ENCODE measurements at places on chromosomes 6 and 20.

DNA sequence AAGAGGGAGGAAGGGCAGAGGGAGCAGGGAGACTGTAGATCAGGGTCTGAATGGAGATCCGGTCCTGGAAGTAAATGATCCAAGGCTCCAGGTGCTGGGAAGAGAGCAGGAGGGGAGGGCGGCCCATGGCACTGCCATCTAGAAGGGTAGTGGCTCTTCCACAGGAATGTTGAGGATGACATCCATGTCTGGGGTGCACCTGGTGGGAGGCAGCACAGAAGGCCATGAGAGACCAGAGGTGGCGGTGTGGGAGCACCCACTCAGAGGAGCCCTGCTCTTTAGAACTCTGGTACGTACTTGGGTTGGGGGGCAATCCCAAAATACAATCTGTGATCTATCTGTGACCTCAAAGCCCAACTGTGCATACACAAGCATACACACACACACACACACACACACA lies 13.5 kb downstream of the DEFB132 start:
- peak; percentile 46 for DNase-seq

DNA sequence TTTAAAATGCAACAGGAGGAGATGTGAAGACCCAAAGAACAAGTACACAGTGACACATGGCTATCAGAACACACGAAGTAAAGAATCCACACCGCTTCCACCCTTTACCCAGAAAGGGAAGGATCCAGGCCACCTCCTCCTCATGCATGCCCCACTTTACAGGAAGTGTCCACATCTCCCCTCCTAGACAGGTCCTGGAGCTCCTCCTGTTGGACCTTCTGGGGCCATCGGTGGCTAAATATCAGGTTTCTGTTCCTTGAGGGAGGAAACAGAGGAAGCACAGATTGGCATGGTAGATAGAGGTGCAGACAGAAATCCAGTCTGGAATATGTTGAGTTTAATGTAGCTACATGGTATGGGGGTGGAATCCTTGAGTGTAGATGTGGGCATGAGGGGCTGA lies 10.9 kb downstream of the NINL start:
- DNase-seq, result no peak

- DNase-seq, result no peak
Measured at GRCh38 chr6:46891252-46891795, 30.4 kb downstream of the ADGRF5 start.

- no peak for DNase-seq
Measured at GRCh38 chr20:62703853-62704228, 4.8 kb upstream of the NTSR1 start.

- no peak for DNase-seq
Measured at GRCh38 chr6:122114717-122115116, 284.7 kb upstream of the HSF2 start.

GRCh38 chr6:166850677-166851076 lies 105.7 kb downstream of the RNASET2 start:
- no peak for DNase-seq

GRCh38 chr20:48760403-48760983 lies 67.3 kb downstream of the PREX1 start:
- DNase-seq, result no peak

- DNase-seq, result no peak
Measured at GRCh38 chr6:105509506-105510331, 106.8 kb upstream of the PREP start.

DNA sequence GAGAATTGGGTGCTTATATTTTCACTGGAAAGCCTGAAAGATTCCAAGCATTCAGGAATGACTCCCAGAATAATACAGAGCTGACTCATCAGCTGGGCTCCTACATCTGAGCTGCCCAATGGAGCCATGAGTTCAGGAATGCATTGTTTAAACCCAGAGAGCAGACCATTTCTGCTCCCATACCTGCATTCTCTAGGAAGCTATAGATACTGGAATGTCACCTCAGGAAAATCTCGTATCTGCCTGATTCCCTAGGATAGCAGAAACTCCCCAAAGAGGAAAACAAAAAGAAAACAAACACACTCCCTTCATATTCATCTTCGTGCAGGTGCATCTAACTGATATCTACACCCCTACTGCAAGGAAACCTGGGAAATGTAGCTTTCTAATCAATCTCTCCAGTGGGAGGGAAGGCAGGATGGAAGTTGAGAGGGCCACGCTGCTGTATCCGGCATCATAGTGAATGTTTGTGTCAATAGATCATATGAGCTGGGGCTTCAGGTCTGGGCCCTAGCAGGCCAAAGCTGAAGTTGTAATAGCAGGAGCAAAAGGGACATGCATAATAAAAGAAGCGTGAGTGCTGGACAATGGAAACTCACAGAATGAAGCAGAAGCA lies 8.2 kb upstream of the SLC2A12 start:
- no peak for DNase-seq

DNA sequence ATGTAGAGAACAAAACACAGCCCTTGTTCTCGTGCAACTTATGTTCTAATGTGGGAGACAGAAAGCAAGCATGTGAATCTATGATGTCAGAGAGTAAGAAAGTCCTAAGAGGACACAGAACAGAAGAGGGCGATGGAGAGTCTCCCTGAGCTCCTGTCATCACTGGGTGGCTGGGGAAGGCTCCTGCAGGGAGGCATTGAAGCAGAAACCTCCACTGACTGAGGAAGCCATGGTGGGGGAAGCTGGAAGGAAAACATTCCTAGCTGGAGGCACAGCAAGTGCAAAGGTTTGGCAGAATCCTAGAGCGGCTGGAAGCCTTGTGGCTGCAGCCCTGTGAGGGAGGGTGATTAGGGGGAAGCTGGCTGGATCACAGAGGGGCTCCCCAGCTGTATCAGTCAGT lies 248.0 kb downstream of the CDH26 start:
- no peak for DNase-seq

GRCh38 chr6:22071270-22072041 lies 225.4 kb downstream of the PRL start:
- DNase-seq, result no peak

DNA sequence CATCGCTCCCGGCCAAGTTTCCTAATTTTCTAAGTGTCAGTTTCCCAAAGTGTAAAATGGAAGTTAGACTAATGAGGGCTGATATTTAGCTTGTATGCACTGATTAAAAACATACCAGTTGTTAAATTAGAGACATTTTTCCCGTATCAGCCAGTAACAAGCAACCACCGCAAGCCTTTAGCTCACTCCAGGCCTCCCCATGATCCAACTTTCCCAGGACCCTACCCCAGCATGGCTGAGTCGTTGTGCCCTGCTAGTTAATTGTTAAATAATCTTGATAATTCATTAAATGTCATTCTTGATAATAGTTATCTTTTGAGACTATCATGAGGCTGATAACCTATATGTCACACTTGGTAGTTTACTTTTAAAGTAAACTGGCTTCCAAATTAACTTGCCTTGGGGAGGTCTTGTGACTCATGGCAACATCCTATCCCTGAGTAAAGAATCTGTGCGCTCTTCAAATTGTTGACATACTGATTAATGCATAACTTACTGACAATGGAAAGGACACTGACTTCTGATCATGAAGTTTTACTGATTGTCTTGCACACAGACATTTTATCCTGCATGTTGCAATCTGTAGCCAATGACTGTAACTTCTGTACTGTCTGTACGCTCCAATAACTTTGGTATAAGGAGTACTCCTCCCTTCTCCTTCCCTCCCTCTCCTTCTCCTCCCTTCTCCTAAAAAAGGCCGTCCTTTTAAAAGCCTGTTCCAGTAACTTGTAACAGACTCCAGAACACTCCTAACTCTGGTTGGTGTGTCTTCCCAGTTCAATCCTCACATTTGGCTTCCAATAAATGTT lies 6.3 kb upstream of the GTF3C6 start:
- DNase-seq, result no peak

DNA sequence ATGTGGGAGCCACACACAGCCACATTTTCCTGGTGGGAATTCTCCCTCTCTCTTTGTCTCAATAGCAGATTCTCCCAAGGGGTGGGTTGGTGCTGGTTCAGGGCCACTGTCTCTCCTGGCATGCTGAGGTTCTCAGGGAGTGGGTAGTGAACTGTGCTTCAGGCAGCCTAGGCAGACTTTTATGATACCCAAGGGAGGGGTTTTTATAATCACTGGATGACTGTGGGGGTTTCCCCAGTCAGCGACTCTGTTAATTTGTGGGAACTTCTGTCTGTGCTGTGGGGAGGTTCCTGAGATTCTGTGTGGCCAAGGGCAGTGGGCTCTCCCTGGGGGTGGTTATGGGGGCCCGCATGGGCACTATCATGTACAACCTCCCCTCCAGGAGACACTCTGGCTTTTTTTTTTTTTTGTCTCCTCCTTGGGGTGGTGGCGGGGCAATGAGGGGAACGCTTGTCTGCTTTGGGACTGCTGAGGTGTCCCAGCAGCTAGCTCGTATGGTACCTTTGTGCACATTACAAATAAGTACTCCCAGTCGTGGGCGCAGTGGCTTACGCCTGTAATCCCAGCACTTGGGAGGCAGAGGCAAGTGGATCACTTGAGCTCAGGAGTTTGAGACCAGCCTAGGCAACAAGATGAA lies 10.0 kb downstream of the PTK7 start:
- no peak for DNase-seq

- DNase-seq, result no peak
Measured at GRCh38 chr6:55250400-55250799, 76.1 kb downstream of the HCRTR2 start.

DNA sequence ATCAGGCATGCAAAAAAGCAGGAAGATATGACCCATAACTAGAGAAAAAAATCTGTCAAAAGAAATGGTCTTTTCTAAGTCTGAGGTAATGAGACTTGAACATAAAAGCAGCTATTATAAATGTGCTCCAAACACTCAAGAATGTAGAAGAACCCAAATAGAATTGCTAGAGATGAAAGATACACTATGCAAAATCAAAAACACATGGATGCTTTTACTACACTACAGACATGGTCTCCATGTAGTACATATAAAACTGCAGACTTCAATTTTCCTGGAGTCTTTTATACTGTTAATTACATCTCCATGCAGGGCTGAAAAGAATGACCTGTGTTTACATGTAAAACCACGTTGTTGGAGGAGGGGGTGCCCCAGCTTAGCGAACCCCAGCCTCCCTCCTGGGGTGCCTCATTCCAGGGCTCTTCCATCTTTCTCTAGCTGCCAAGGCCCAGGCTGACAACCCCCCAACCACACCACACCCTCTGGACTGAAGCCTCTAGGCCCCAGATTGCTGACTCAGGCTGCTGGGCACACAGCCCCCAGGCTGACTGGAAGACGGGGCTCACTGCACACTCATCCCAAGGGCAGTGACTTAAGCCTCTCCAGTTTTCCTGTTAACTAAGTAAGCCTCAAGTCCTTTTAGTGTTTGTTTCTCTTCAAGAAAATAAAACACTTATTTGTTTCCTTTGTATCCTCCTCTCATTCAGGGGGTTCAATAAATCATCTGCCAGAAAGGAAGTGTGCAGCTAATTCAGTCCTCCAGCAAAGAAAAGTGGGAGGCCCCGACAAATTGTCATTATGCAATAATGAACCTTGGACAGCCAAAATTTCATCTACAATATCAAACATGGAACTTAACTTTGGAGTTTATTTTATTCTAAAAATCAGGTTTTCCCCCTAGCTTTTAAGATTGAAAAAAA lies 26.0 kb upstream of the PLAGL1 start:
- no peak for DNase-seq

DNA sequence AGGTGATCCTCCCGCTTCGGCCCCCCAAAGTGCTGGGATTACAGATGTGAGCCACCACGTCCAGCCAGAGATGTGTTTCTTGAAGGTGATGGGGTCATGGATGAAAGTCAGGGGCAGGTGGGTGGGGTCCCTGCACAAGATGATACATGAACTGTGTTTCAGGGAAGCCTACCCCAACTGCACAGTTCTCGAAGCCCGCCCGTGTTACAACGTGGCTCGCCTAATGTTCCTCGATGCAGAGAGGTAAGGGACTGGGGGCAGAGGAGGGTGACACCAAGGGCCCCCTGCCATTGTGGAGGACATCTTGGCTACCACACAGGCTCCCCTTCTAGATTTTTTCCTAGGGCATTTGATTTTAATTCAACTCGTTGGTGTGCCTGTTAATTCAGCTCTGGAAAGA lies 11.9 kb upstream of the CAPN11 start:
- no peak for DNase-seq

DNA sequence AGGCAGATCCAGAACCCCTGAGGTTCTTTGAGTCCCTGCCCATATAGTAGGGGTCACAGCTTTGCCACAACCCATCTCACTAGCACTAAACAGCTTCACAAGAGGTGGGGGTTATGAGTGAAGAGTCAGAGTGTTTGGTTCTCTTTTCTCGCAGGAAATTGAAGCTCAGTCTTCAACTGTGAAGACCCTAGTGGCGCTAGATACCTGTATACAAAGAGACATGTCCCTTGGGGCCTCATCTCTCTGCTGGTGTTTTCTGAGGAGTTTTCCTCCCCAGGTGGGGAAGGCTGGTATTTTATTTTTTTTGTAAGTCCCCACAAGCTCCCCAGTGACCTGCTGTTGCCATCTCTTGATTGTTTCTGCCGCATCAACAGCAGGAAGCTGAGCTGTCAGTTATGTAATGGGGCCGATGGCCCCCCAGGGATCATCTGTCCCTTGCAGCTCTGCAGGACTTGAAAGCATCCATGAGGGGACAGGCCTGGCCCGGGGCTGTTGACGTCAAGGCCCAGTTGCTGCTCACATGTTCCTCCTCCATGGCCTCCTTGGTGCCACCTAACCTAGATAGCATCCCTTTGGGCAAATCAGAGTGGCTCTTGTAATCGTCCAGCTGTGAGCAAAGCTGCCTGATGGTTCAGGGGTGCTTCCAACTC lies 23.1 kb downstream of the STK35 start:
- no peak for DNase-seq

GRCh38 chr20:3854462-3854871 lies 7.8 kb downstream of the MAVS start:
- DNase-seq, result no peak

DNA sequence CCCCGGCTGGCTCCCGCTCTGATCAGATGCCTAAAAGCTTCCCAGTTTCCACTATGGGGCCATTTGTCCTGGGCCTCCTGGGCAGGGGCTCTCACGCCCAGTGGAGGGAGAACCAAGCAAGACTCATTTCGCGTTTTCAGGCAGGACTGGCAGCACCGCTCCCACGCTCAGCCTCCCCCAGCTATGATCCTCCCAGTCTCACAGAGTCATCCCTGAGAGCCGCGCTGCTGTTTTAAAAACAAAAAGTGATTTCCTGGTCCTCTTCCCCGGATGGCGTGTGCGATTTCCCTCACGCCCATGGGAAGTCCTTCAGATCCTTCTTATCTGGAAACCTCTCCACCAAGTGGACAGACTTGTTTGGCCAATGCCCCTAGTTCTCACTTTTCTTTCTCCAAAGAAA lies at the start of gene ADGRF5:
TSS of gene ADGRF5 (minus strand) at position 208 of the 400 bp plus-strand sequence. CDS start 15,176 bp downstream, outside the sequence.
- no peak for DNase-seq
